ENCODE measurements at places on chromosomes 12 and 14.

DNA sequence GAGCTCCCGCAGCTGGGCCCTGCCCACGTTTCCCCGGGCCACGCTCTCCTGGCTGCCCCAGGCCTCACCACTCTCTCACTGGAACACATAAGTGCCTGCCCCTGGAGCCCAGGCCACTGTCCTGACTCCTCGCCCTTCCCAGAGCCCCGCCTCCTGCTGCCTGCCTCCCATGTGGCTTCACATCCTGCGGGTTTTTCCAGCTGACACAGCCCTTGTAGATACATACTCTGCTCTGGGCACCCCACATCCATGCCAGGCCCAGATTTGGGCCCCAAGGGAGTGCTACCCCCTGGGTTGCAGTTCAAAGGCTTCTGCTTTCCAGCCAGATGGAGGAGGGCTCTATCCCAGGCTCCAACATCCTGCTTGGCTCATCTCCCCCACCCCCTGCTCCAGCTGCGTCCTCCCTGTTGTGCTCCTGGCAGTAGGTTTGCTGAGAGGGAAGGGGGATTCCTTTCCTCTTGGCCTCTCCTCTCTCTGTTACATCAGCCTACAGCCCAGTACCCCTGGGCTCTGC, 60.1 kb downstream of the TSPAN9 start:
- no peak for DNase-seq

DNA sequence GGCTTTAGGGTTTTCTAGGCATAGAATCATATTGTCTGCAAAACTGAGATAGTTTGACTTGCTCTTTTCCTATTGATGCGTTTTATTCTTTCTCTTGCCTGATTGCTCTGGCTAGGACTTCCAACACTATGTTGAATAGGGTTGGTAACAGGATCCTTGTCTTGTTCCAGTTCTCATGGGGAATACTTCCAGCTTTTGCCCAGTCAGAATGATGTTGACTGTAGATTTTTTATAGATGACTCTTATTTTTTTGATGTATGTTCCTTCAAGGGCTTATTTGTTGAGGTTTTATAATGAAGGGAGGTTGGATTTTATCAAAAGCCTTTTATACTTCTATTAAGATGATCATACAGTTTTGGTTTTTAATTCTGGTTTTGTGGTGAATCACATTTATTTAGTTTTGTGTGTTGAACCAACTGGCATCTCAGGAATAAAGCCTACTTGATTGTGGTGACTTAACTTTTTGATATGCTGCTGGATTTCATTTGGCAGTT, 478.2 kb downstream of the TMEM117 start:
- no peak for DNase-seq

- DNase-seq: no peak
Measured at GRCh38 chr12:47892819-47893218, 12.0 kb downstream of the VDR start.

DNA sequence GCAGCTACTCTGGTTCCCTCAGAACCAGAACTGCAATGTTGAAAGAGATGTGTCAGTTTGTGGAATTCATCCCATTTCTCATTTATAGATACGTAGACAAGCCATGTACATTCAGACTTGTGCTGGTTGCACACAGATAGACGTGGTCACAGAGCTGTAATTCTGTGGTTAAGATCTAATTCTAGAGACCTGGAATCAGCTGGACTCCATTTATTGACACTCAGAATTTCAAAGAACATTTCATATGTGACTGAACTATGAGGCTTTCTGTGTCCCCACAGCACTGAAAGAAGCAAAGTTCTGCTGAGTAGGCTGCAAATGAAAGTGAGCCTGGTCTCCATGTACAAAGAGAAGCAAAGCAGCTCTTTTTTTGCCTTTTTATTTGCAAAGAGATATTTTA, 220.2 kb upstream of the NAV3 start:
- DNase-seq: no peak

DNA sequence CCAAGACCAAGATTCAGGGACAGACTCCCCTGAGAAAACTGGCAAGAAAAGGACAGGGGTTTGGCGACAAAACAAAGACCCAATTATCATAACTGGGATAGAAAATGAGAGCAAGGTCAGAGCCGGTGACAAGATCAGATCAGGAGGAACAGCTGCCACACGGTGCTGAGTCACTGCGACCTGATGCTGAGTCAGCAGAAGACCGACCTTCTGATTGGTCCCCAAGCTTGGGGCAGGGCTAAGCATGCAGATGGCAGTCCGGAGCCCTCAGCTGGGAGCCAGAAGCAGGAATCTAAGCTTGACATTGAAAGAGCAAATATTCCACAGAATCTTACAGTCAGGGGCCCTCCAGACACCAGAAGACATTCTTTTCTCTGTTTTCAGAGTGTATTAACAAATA, 19.1 kb upstream of the ARMH4 start:
- peak; percentile 82 for DNase-seq

DNA sequence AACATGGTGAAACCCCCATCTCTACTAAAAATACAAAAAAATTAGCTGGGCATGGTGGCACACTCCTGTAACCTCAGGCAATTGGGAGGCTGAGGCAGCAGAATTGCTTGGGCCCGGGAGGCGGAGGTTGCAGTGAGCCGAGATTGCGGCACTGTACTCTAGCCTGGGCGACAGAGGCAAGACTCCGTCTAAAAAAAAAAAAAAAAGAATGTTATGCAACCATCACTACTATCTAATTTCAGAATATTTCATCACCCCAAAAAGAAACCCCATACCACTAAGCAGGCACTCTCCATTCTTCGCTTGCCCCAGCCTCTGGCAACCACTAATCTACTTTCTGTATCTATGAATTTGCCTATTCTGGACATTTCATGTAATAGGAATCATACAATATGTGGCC, 68.8 kb upstream of the AMN start:
- DNase-seq: no peak

- no peak for DNase-seq
Measured at GRCh38 chr14:99229654-99230207, 42.3 kb downstream of the BCL11B start.

GRCh38 chr12:104109446-104110271, 28.4 kb downstream of the NFYB start:
- no peak for DNase-seq

- no peak for DNase-seq
Measured at GRCh38 chr12:69466867-69467266, 3.3 kb upstream of the FRS2 start.

DNA sequence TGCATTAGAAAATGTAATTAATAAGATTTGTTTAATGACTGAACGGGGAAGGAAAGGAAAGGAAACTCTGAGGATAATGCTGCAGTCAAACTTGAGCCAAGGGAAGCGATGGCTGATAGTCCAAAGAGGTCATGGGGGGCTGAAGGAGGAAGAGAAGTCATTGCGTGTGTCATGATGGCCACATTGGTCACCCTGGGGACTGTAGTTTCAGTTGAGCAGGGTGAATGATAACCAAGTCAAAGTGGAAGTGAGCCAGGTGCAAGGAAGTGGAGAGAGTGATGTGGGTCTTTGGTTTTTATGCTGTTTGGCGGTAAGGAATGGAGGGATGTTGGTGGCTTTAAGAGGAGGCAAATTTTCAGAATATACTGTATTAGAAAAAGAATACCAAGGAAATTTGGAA, 21.6 kb downstream of the C12orf75 start:
- DNase-seq: no peak

All from ecto neural progenitor cell (in vitro differentiated cells).